Amniotic stem cell (primary cell): ENCODE measurements at places on chromosomes 7 and 10.

DNA sequence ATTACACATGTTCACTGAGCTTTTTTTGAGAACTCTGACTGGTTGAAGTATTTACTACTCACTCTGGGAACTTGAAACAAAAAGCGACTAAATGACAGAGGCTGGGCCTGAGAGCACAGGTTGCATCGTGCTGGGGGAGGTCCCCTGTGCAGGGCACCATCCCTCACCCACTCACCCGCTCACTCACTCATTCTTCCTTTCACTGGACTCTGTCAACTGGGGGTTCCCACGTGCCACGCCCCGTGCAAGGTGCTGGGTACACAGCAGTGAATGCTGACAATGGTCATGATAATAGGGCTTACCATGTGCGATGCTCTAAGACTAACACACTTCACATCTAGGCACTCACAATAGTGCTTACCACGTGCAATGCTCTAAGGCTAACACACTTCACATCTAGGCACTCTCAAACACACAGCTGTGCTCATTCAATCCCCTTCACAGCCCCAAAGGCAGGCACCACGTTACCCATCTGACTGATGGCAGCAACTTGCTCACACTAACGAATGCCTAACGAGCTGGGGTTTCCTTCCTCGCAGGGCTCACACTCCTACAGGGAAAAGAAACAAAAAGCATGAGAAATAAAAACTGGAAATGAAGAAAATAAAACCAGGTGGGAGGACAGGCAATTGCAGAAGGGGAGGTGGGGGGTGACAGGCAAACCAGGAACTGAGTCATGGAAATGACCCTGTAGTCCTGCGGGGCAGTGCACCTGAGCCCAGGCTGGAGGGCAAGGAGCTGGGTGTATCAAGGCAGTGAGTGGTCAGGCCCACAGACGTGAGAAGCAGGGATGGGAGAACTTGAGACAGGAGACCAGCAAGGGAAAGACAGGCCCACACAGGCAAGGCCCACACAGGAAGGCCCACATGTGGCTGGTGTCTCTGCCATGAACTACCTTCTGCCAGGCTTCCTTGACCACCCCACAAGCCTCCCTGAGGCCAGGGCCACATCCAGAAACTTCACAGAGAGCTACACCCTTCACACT is 147.0 kb upstream of the FAM20C start:
- DNase-seq = no peak

- DNase-seq = peak; percentile 69
Observed at GRCh38 chr10:119370972-119371703, 163.8 kb downstream of the GRK5 start.

DNA sequence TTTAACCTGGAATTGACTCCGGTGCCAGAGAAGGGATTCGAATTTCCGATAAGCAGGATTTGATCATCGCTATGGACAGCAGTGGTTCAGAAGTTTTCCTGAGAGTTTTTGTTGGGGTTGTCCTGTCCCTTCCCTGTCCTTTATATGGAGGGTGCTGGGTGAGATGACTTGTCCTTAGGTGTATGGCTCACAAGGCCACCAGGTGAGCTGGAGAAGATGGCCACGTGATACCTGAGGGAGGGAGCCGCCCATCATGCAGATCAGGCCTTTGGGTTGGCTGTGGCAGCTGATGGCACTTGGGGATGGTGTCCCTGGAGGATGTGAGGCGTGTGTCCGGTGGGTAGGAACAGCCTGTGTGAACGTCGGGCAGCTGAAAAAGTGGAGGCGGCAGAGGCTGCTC is 187.7 kb downstream of the PTPN20 start:
- no peak for DNase-seq

DNA sequence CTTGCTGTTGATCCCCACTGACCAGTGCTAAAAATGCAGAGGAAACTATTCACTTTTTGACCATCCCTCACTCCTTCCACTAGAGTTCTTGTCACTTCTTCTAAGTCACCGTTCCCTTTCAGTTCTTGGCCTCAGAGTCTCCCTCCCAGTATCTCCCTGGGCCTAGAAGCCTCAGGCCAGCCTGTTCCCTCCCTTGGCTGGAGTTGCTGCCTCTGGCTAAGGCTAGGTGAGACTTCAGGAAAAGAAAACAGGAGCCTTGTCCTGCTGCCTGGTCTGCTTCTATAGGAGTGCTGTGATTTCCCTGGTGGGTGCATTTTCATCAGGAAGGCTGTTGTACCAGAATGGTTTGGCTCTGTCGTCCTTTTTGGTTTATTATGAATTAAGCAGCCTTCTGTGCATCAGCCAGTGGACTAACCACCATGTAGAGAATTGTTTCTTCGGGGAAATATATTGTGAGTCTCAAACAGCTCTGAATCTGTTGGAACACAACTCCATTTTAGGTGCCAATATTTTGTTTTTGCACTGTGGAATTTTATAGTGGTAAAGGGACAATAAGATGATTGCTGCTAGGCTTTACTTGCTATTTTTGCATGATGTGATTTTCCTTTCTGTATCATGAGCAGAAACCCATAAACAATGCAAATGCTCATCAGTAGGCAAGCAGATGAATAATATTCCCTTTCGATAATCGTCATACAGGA is 233.4 kb upstream of the FZD1 start:
- no peak for DNase-seq

DNA sequence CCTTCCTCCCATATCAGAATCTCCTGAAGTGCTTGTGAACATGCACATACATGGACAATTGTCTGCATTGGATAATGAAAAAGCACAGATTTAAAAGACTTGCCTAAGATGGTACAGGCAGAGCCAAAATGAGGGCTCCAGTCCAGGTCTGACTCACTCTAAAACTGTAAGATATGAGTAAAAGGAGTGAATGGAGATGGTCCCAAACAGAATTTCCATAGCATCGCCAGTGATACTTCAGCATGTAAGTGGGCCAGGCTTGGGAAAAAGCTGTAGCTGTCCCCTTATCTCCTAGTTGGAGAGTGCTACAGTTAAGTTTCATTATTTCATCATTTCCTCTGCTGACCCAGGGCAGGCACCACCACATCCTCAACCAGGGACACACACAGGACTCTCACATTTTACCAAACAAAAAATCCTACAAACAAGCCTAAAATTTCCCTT is 26.4 kb upstream of the IL6 start:
- DNase-seq = peak; percentile 21

DNA sequence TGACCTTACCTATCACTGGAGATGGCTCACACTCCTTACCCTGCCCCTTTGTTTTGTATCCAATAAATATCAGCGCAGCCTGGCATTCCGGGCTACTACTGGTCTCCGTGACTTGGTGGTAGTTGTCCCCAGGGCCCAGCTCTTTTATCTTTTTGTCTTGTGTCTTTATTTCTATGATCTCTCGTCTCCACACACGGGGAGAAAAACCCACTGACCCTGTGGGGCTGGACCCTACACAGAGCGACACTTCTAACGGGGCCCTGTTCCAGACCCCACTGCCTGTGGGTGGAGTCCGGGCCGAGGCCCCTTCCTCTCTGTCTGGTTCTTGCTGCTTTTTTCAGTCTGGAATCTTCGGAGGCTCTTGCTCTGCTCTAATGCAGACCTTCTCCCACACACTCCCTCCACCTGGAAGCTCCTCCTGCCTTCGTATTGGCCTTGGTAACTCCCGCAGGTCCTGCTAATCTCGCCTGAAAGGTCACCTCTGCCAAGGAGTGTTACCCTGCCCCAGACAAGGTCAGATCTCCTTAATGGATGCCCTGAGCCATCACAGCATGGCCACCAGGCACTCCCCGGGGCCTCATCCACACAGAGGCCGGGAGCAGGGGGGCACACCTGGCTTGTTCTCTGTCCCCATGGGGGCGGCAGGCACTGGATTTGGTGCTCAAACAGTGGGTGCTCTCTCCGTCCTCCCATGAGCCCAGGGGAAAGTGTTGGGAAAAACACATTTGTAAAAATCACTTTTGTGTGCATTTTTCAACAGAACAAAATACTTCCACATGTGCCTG is 531.7 kb downstream of the PTPRN2 start:
- DNase-seq = no peak

DNA sequence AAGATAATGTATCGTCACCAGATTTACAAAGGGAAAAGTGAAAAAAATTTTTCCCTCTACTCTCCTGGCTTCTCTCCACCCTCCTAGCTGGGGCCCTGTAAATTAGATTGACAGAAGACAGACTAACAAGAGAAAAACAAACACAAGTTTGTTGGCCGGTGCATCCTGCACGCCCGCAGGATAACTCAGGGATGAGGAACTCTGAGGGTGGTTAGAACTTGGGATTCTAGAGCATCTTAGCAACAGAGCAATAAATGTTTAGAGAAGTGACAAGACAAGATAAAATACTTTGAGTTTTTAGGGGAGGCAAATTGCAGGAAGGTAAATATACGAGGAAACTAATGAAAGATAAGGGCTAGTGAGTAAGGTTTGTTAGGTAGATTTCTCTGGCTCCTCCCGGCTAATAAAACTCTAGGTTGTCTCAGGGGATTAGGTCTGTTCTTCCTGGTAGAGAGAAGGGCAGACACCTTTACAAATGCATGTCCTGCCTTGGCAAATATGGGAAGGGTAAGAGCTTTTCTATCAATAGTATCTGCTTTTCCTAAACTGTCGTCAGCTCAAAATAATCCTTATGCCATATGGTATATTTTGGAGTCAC is 4.3 kb upstream of the UCN3 start:
- no peak for DNase-seq

- no peak for DNase-seq
Observed at GRCh38 chr7:151833691-151834090, 43.2 kb downstream of the PRKAG2 start.

GRCh38 chr7:43850348-43851116 is 18.8 kb downstream of the MRPS24 start:
- DNase-seq = no peak

DNA sequence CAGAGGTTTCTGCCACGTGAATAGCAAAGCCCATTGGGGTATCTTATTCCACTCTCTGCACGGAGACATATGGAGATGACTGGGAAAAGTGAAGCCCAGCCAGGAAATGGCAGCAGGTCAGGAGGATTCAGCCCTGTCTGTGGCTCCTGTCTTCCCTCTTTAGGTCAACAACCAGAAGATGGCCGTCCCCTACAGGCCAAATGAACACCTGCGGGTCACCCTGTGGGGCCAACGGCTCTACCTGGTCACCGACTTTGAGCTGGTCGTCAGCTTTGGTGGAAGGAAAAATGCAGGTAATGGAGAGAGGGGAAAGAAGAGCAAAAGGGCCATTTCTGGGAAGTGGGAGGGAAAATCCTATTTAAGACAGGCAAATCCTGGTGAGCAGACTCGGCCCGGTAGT is 38.3 kb downstream of the EPHB4 start:
- DNase-seq = no peak

GRCh38 chr10:110535958-110536891 is 31.3 kb upstream of the SMC3 start:
- no peak for DNase-seq

- DNase-seq = no peak
Observed at GRCh38 chr10:76523246-76523645, 1091.8 kb downstream of the LRMDA start.

GRCh38 chr7:40964610-40965009 is 738.3 kb downstream of the INHBA start:
- no peak for DNase-seq

- DNase-seq = no peak
Observed at GRCh38 chr7:139897422-139898090, 68.5 kb downstream of the TBXAS1 start.

DNA sequence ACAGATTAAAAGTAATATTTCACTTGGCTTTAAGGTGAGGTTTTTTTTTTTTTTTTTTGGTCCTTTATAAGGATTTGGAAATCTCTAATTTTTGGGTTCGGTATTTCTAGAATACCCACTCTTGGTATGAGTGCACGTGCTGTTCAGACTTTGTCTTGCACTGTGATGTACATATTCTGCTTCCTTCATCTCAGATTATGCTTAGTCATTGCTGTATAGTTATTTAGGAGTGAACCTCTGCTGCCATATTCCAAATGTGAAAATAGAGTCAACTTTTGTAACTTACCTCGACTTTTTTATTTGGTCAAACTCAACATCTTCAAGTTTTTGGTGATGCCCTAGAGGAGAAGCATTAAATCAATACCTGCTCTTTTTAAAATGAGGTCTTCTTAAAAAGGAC is 40.1 kb upstream of the HBP1 start:
- no peak for DNase-seq

DNA sequence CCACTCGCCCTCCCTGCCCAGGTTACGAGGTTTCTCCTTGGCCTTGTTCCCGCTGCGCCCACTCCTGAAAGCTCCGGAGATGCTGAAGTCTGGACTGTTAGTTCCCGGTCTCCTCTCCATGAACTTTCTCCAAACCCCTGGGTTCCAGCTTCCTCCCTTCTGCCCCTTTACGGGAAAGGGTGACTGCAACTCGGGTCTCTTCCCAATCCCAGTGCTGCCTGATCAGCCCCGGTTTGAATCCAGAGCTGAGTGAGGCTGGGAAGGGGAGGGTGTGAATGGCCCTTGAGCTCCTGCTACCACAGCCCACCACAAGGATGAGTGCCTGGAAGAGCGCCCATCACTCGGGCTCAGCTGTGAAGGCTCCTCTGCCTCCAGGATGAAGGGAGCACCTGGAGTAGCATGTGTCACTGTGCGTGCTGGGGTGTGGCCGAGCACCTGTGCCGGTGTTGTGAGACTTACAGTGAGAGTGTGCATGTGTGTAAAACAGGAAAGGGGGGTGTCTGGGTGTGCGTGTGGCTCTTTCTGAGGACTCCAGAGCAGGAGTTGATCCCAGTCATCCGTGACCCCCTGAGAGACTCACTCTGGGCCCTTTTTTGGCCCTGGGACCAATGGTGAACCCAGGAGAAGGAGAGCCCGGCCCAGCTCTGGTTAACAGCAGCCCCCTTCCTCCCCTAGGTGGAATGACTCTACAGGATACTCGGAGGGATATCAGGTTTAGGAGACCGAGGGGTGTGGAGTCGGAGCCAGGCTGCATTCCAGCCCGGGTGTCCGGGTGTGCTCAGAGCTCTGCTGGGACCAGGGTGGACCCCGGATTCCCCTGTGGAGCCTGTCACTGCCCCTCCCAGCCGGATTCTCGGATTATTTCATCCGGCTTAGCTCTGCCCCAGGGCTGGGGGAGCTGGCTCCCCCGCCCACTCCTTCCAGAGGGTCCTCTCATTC is 1.1 kb upstream of the ZNF467 start:
- DNase-seq = no peak

- DNase-seq = no peak
Observed at GRCh38 chr7:43700646-43701499, 28.4 kb downstream of the COA1 start.

DNA sequence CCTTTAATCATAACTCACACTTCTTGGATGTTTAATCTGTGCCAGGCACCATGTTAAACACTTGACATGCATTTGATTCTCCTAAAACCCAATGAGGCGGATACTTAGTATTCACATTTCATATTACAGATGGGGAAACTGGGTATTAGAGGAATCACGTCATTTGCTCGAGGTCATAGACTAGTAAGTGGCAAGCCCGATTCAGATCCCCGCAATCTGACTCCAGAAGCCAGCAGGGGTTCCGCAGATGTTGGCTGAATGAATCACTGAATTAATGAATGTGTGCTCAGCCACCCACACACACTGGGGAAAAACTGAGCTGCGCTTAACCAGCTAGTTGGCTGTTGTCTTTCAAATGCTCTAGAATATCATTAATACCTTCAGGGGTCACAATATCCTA is 22.5 kb upstream of the ENO4 start:
- no peak for DNase-seq

DNA sequence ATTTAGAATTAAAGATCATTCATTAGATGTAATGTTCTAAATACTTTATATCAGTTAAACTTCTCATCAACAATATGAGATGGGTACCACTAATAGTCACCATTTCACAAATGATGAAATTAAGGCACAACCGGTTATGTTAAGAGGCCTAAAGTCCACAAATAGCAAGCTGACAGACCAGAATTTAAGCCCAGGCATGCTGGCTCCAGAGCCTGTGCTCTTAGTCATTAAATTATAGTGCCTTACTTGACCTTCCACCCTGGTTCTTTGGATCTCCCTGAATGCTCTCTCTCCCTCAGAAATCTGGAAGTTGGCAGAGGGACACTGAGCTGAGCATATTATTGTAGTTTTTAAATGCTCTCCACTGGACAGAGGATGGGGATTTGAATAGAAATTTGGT is 3.6 kb downstream of the LIPN start:
- no peak for DNase-seq
